Left colon (tissue), 2 donors: ENCODE measurements at places on chromosomes 16 and 17. TPM values are rescaled to one million over a fixed set of nuclear protein-coding genes. Genes with fewer than 3 reads are reported as not detected.

- DNase-seq, result peak; percentile 55
These were observed 6.1 kb upstream of the G6PC1 start for GRCh38 chr17:42894283-42895184.

DNA sequence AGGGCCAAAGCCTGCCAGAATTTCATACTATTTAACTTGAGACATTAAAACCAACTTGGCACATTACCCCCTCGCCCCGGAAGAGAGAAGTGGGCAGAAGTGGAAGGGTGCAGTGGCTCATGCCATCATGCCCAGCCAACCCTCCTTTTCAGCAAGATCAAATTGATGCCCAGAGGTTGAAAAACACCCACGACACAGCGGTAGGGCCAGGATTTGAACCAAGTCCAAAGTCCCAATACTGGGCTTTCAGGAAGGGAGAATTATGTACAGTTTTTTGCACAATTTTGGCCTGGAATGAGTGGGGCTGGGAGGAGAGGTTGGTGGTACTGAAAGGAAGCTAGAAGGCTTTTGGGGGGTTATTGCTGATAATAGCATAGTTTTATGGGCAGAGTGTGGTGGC, 11.0 kb downstream of the PDP2 start:
- DNase-seq, result no peak

Gene SBK1
- 0.58 TPM for total RNA-seq

DNA sequence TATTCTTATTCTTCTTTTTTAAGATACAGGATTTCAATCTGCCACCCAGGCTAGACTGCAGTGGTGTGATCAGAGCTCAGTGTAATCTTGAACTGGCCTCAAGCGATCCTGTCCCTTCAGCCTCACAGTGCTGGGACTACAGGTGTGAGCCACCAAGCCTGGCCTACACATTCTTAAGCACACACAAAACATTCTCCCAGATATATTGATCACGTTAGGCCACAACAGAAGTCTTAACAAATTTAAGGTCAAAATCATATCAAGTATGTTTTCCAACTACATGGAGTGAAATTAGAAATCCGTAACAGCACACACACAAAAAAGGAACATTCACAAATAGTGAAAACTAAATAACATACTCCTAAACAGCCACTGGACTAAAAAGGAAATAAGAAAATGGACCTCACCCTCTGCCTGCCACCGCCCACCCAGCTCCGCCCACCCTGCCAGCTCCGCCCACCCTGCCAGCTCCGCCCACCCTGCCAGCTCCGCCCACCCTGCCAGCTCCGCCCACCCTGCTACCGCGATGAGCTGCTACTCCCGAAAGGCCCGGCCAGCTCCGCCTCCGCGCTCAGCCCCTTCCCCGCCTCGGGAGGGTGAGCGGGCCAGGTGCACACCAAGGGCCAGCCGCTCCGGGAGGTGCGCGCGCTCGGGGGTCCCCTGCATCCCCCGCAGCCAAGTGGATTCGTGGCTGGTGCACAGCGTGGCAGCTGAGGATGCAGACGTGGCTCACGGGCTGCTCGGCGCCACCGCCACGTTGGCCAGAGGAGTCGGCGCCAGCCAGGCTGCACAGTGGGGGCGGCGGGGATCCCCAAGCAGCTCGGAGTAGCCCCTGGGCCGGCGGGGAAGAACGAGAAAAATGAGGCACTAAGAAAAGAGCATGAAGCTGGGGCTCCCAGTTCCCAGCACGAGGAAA, 41.2 kb downstream of the C16orf87 start:
- DNase-seq, result peak; percentile 87

Gene TBC1D3D
- 0.53 TPM for total RNA-seq

Gene SMPD3
- total RNA-seq, result 90.3 TPM

GRCh38 chr16:79601931-79602627, 1.5 kb upstream of the MAF start:
- DNase-seq, result peak; percentile 74

DNA sequence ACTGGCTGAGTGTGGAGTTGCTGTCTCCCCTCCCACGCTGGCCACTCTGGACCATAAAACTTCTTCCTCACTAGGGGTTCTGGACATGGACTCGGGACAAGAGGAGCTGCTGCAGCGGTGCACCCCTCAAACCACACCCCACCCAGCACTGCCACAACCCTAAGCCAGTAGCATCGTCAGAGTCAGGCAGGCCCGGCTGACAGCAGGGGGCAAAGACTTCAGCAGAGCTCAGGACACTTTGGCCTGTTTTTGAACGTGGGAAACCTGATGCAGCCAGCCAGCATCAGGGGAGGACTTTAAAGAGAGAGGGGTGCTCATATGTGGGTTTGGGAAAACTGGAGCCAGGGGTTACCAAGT, 9.6 kb downstream of the MEOX1 start:
- DNase-seq, result no peak
